ENCODE measurements at places on chromosomes 3 and 15. TPM values are rescaled to one million over a fixed set of nuclear protein-coding genes. Genes with fewer than 3 reads are reported as not detected.

Gene DNAJA4
- 0.18 TPM for polyA plus RNA-seq

Gene BTBD1
- polyA plus RNA-seq: 36.7 TPM

Gene EPHB3
- polyA plus RNA-seq: 8.2 TPM

Gene PRSS50
- polyA plus RNA-seq: not detected

Gene WDR76
- polyA plus RNA-seq: 8.9 TPM

Gene CILP
- not detected for polyA plus RNA-seq

Measured in mammary epithelial cell (primary cell).